ENCODE measurements at places on chromosomes 6 and 20. TPM values are rescaled to one million over a fixed set of nuclear protein-coding genes. Genes with fewer than 3 reads are reported as not detected.

DNA sequence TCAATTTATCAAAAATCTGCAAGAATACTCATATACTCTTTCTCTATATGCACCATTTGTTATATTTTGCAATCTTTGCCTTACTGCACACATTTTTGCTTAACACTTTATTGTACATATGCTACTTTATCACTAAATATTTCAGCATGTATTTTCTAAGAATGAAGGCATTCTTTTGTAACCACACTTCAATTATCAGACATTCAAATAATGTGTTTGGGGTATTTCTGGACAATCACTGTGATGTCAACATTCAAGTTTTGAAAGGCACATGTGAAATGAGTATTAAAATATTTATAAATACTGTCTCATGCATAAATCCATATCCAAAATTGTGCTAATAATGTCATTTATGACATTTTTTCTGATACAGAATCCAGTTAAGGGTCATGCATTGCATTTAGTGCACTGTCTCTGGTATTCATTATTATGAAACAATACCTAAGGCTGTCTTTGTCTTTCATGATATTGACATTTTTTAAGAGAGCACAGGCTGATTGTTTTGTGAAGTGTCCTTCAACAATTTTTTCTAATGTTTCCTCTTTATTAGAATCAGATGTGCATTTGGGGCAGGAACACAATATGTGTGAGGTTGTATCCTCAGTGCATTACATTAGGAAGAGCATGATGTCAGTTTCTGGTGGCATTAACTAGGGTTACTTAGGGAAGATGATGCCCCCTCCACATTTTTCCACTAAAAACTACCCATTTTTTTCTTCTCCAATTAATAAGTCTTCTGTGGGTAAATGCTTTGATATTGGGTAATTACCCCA is 105.7 kb downstream of the MTFR2 start:
- no peak overlapping the region for H3K4me3 ChIP-seq
- no peaks in the 10 kb centered on the region for H3K4me1 ChIP-seq
- no peak overlapping the region for H3K27ac ChIP-seq
- no peaks in the 10 kb centered on the region for H3K27me3 ChIP-seq
- no peak for DNase-seq
- no peaks in the 10 kb centered on the region for H3K36me3 ChIP-seq

DNA sequence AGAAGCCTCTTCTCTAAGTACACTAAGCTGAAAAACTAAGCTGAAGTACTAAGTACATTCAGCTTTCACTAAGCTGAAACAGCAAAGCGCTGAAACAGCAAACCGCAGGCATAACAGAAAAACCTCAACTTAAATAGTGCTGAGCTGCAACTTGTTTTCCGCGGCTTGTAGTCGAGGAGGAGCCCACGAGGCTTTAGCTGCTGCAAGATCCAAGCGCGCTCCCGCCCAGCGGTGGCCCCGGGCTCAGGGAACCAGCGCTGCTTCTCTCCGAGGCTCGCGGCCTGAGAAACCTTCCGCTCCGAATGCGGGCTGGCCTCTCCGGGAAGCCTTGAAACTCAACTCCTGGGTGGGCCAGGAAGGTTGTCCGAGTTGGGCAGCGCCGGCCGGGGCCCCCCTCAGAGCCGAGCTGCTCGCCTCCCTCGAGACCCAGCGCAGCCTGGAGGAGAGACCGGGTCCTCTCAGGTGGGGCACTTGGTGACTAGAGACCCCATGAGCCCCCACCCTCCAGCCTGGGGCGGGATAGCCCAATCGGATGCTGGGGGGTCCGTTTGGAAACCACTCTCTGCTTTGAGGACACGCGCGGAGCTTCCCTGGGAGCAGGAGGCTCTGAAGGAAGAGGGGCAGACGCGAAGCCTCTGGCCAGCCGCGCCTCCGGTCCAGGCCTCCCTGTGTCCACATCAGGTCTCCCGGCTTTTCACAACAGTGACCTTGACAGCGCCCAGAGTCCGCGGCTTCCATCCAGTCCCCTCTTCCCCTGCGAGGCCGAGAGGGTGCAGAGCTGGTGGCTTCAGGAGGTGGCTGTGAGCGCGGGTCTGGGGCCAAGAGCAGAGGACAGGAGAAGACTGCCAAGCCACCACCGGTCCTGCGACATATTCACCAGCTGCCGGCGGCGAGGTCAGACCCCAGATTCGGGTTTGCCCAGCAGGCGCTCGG is 38.1 kb upstream of the HLA-E start:
- no peaks in the 10 kb centered on the region for H3K36me3 ChIP-seq
- peaks cover 3% of the 10 kb centered on the region for H3K4me1 ChIP-seq
- H3K27me3 ChIP-seq, result peaks cover 16% of the 10 kb centered on the region
- H3K27ac ChIP-seq, result no peak overlapping the region

FHL5 gene
- total RNA-seq, result 0.33 TPM

DNA sequence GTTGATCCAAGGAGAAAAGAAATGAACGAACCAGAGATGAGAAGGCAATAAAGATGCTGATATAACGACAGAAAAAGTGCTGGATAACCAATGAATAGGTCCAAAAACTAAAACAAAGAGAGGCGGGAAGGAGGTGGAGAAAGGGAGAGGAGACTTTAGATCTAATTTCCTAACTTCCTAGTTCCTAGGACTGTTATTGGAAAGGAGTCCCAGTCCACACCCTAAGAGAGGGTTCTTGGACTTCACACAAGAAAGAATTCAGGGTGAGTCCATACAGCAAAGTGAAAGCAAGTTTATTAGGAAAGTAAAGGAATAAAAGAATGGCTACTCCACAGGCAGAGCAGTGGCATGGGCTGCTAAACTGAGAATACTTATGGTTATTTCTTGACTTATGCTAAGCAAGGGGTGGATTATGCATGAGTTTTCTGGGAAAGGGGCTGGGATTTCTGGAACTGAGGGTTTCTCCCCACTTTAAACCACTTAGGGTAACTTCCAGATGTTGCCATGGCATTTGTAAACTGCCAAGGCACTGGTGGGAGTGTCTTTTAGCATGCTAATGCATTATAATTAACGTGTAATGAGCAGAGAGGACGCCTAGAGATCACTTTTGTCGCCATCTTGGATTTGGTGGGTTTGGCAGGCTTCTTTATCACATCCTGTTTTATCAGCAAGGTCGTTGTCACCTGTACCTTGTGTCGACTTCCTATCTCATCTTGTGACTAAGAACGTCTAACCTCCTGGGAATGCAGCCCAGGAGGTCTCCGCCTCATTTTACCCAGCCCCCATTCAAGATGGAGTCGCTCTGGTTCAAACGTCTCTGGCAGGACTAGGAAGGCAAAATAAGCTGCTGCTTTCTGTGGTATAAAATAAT is 60.9 kb upstream of the RBM24 start:
- H3K4me1 ChIP-seq, result no peaks in the 10 kb centered on the region
- no peak overlapping the region for H3K27ac ChIP-seq
- no peaks in the 10 kb centered on the region for H3K27me3 ChIP-seq
- H3K36me3 ChIP-seq, result no peaks in the 10 kb centered on the region
- no peak for DNase-seq

NSFL1C gene
- total RNA-seq, result 44.6 TPM

DNA sequence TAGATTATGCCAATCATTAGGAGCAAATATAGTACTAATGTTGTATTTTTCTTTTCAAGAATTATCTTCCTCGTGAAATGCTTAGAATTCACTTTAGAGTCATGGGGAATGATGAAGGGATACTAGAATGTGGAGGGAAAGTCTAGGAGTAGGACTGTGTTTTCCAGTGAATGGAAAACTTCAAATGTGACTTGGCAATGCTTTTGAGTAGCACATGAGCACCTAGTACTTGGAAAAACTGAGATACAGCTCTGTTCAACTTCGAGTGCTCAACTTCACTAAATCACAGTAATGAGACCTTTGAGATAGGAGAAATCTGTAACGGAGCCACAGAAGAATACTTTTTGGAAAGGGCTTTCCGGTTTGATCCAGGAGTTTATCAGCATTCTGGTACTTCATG is 272.9 kb downstream of the ZFAND3 start:
- no peaks in the 10 kb centered on the region for H3K36me3 ChIP-seq
- no peak for DNase-seq
- no peaks in the 10 kb centered on the region for H3K27me3 ChIP-seq
- H3K27ac ChIP-seq, result no peak overlapping the region
- H3K4me1 ChIP-seq, result no peaks in the 10 kb centered on the region
- H3K4me3 ChIP-seq, result no peak overlapping the region

DNA sequence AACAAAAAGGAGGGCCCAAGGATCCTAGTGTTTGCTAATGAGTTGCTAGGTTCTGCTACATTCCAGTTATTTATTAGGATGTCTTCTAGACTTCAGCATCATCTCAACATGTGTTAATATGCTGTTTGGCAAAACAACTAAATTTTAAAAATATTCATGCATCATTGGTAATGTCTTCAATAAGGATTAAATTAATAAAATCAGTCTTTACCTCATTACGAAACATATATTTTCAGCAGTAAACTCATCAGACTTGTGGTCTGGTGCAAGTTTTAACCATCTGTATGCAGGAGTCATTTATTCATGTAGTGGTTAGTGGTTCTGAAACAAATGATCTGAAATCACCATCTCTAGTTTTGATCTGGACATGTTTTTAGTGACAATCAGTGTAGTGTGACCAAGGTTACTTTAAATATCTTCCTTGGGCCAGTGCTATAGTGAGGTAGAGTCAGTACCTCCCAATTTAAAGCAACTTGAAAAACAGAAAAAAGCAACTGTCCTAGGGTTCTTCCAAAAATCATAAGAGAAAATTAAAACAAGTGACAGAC is 85.0 kb upstream of the KCNK16 start:
- H3K27me3 ChIP-seq, result no peaks in the 10 kb centered on the region
- H3K4me1 ChIP-seq, result no peaks in the 10 kb centered on the region
- no peaks in the 10 kb centered on the region for H3K36me3 ChIP-seq

HLA-DQA1 gene
- total RNA-seq, result 10.2 TPM

GRCh38 chr6:104908031-104908887 is 48.5 kb upstream of the HACE1 start:
- H3K27me3 ChIP-seq, result no peaks in the 10 kb centered on the region
- H3K4me3 ChIP-seq, result no peak overlapping the region
- H3K36me3 ChIP-seq, result no peaks in the 10 kb centered on the region
- no peak for DNase-seq
- H3K4me1 ChIP-seq, result no peaks in the 10 kb centered on the region

DNA sequence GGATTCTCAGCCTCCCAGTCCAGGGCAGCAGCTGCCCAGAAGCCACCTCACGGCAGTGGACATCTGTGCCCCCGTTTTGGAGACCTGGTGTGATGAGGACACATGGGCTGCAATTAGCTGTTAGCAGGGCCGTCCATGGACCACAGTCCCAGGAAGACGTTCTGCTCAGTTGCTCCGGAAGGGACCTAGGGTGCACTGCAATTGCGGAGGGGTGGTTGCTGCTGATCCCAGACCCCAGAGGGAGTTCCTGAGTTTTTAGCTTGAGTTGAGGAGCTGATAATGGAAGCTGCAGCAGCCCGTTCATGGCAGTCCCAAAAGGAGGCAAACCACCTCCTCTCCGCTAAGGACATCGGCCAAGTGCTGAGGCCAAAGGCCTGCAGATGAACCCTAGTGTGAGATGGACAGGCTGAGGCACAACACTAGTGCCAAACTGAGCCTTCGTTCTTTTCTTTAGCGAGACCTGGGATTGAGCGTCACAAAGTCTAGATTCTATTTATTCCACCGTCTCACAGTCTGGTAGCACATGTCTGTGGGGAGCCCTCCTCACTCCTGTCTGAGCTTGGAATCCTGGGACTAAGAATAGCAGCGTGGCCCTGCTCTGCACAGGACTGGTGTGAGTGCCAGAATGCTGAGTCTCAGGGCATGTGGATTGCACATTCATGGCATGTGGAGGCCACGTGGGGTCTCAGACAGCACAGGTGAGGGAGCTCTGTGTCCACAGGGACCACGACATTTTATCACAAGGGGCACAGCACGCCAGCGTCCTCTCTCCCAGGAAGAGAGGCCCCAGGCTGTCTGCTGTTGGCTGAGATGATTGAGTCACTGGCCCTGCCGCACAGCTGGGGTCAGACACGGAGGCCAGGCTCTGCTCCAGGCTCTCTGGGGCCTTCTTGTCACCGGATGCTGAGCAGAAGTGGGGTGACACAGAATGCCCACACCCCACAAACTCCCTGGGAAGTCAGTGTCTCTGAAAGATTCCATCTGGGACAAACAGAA is 113.4 kb downstream of the PSMB1 start:
- no peak overlapping the region for H3K27ac ChIP-seq
- H3K36me3 ChIP-seq, result no peaks in the 10 kb centered on the region
- DNase-seq, result no peak
- H3K27me3 ChIP-seq, result no peaks in the 10 kb centered on the region

- no peak overlapping the region for H3K27ac ChIP-seq
- DNase-seq, result no peak
- no peaks in the 10 kb centered on the region for H3K4me1 ChIP-seq
- H3K36me3 ChIP-seq, result no peaks in the 10 kb centered on the region
- peak overlapping the region; percentile 43 for H3K4me3 ChIP-seq
These were observed 53.4 kb downstream of the MRPL14 start for GRCh38 chr6:44073612-44074438.

DNA sequence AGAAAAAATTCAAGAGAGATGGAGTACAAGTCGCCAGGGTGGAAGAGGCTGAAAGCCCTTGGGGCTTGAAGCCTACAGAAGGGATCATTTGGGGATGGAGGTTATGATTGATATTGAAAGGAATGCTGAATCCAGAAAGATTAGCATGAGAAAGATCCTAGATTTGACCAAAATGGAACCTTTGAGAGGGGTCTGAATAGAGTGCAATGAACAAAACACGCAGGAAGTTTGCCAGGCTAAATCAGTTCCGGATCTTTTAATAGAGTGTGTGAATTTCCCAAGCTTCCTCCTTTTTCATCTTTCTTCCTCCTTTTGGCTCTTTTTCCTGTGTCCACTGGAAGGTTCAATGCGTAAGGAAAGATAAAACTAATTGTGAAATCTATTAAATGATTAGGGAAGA is 15.3 kb downstream of the IPCEF1 start:
- H3K4me1 ChIP-seq, result no peaks in the 10 kb centered on the region
- DNase-seq, result no peak
- H3K4me3 ChIP-seq, result no peak overlapping the region
- H3K27ac ChIP-seq, result no peak overlapping the region
- no peaks in the 10 kb centered on the region for H3K36me3 ChIP-seq
- H3K27me3 ChIP-seq, result no peaks in the 10 kb centered on the region

CCN6 gene
- total RNA-seq, result not detected

DNA sequence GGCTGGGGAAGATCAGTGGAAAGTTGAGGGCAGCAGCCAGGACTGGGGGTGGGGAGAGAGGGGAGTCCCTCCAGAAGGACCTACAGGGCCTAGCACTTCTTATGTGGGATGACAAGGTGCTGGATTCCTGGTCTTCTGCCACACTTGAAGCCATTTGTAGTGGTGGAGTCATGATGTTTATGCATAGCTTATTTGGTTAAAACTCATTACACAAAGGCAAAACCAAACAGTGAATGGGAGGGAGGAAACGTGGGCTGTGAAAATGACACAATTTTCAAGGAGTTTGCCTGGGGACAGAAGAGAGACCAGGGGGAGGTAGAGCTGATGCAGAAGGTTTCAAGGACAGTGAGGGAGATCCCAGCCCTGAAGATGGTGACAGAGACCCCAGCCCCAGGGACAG is 50.8 kb downstream of the DACT2 start:
- H3K36me3 ChIP-seq, result no peaks in the 10 kb centered on the region
- H3K27ac ChIP-seq, result no peak overlapping the region
- no peak overlapping the region for H3K4me3 ChIP-seq

All from right lobe of liver (tissue), 6 donors.